NCI-H446 treated with DMSO at 0.1 percent for 48 hours (cell line): ENCODE measurements at places on chromosomes 2 and 18.

DNA sequence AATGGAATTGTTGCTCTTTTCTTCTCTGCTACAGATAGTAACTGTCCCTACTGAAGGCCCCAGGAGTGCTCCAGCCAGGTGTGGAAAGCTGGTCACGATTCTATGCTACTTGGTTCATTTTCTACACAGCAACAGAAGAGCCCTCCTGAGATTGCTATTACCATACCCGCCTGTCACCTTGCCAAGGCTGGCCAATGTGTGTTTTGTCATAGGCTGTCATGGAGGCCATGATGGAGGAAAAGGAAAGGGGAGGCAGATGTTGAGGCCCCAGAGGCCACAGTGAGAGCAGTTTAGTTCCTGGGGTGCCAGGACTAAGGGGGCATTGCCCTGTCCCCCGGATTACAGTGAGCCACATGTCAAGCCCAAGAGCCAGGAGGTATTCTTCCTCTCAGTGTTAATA lies 952 bp downstream of the ELMOD3 start:
- DNase-seq, result no peak

- DNase-seq, result no peak
These were observed 519.5 kb upstream of the CHAC2 start for GRCh38 chr2:53247956-53248735.

- no peak for DNase-seq
These were observed 577.1 kb upstream of the KLHL29 start for GRCh38 chr2:22807872-22808271.

DNA sequence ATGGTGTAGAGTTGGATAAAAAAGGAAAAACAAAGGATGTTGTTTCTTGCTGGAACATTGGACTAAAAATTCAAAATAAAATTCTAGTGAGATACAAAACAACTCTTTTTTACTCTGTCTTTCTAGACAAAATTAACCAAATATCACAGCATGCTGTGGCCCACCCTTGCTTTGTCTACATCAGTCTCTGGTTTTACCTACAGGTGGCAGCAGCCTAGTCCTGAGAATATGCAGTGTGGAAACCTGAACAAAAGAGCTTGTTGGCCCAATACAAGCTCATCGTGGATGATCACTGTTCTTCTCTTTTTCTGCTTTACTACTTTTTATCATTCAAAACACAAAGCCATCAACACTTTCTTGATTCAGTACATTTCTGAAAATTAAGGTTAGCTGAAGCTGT lies 210.4 kb downstream of the CDH19 start:
- no peak for DNase-seq

DNA sequence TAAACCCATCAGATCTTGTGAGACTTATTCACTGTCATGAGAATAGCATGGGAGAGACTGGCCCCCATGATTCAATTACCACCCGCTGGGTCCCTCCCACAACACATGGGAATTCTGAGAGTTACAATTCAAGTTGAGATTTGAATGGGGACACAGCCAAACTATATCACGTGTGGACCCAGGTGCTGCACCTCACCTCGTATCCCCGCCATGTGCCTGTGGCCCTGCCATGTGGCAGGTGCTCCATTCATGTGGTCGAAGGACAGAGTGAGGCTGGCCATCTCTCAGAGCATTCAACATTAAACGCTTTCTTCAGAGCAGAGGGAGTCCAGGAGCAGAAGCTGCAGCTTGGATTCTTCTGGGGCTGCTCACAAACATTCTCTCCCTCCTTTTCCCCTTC lies 32.3 kb downstream of the MROH2A start:
- no peak for DNase-seq

DNA sequence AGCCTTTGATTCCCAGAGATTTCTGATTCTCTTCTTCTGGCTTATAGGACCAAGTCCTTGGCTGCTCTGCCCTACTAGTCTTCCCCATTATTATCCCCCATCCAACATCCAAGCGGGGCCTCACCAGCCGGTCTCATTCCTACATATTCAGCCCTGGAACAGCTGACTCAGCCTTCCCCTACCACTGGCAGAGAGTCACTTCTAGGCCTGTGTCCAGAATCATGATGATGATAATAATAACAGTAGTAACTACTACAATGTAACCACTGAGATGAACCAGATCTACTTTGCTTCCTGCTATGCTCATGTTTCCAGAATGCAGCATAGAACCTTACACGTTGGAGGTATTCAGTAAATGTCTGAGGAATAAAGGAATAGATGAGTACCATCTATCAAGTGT lies 295.2 kb downstream of the SRBD1 start:
- no peak for DNase-seq

DNA sequence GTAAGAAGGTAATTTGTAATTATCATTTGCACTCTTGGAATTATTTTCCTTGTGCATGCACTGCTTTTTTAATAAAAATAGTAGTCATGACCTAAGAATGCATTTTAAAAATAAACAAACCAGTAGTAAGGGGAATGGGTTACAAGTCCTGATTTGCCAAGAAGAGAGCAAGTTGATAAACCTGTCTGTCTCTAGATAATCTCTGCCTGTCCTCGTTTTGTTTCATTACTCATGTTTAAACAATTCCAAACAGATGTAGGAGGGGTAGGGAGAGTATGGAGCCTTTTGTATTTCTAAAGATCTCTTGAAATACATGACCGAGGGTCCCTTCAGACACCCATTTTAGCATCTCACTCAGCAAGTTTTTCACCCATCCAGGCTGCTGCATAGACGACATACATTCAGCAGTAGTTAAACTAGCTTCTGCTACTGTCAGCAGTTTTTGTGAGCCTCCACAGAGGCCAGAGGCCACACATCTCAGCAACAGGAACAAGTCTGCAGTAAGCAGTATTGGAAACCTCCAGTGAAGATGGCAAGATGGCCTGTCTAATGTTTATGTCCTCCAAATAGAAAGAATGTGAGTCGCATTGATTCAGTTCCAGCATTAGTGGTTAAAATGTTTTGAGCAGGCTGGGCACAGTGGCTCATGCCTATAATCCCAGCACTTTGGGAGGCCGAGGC lies 2.3 kb upstream of the EXOC6B start:
- DNase-seq, result no peak

GRCh38 chr2:12221584-12221983 lies 475.2 kb downstream of the LPIN1 start:
- DNase-seq, result no peak

- no peak for DNase-seq
These were observed 2.2 kb downstream of the MYO3B start for GRCh38 chr2:170180031-170180566.

GRCh38 chr2:27376151-27376865 lies 4.2 kb downstream of the ZNF513 start:
- DNase-seq, result no peak

GRCh38 chr2:191038241-191038725 lies 24.3 kb upstream of the STAT1 start:
- no peak for DNase-seq

DNA sequence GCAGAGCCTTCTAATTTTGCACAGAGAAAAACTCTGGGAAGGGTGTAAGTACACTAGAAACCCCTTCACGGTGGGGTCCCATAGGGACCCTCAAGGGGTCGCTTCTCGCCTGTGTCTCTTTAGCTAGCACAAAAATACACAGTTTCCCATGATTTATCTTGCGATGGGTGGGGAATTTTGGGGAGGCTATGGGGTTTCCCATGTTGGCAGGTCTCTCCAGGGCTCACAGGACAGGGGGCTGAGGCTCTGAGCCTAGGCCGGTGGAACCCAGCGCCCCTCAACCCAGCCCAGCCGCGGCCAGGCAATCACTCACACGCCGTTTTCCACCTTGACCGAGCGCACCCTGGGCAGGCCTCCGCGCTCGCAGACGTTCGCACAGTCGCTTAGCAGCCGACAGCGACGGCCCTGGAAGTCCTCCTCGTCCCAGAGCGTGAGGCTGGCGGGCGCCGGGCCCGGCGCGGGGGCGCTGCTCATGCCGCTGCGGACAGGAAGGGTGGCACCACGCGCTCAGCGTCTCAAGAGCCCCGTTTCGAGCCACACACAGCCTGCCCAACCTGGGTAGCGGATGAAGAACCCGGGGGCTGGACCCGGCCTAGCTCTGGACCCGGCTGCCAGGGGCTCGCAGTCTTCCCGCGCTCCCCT lies 398 bp downstream of the CRYBA2 start:
- DNase-seq, result no peak

GRCh38 chr2:56444339-56444738 lies 260.5 kb downstream of the CCDC85A start:
- peak; percentile 51 for DNase-seq

GRCh38 chr2:71224935-71225334 lies 2.0 kb downstream of the PAIP2B start:
- DNase-seq, result no peak

DNA sequence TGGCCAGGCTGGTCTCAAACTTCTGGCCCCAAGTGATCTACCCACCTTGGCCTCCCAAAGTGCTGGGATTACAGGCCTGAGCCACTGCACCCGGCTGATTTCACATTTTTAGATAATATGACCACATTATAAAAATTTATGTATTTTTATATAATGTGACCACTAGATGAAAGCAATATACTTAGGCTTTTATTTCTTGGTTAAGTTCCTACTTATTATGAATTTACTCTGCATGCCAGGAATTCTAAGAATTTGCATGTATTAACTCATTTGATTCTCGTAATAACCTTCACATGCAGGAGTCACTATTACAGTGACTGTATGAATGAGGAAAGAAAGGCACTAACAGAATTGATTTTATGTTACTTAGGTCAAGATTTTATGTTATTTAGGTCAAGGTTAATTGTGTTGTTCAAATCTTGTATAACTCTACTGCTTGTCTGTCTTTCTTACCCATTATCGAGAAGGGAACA lies 25.6 kb upstream of the CASP8 start:
- DNase-seq, result no peak

GRCh38 chr2:151637271-151637781 lies 97.0 kb downstream of the NEB start:
- DNase-seq, result no peak

DNA sequence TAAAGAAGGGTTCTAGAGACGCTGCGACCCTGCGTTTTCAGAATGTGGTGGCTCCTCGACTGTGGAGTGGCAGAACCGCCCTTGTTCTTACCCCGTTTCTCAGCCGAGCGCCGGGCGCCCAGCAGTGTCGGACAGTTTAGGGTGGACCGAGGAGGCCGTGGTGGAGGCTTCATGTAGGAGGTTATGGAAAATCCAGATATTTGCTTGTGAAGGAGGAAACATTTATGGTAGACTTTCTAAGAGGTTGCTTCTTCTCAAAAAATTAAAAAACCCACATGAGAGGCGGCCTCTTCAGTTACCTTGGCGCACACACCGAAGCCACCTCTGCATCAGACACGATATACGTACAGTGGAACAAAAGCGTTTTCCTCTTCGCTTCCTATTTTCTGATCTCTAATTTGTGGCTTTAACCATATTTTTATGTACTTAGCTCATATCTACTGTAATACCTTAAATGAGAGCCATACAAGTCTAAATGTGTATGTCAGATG lies 120.8 kb downstream of the NFATC1 start:
- no peak for DNase-seq

- DNase-seq, result no peak
These were observed 12.6 kb upstream of the GALM start for GRCh38 chr2:38653380-38653714.
